GM04504 (cell line): ENCODE measurements at places on chromosomes 6 and 20.

DNA sequence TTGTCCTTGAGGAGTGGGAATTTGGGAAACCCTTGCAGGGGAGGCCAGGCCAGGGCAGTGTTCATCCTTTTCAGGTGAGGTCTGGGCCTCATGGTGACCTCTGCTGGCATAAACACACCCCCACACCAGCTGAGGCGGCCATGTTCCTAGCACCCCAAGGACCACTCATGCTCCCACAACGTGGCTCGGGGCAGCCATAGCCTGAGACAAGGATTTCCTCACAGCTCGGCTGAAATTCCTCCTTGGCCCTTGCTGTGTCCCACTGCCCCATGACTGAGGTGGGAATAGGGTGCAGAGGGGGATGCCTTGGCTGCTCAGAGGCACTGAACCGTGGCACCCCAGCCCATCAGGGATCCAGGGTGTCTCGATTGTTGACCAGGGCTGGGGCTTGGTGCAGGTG, 27.3 kb upstream of the SPDEF start:
- DNase-seq: no peak

DNA sequence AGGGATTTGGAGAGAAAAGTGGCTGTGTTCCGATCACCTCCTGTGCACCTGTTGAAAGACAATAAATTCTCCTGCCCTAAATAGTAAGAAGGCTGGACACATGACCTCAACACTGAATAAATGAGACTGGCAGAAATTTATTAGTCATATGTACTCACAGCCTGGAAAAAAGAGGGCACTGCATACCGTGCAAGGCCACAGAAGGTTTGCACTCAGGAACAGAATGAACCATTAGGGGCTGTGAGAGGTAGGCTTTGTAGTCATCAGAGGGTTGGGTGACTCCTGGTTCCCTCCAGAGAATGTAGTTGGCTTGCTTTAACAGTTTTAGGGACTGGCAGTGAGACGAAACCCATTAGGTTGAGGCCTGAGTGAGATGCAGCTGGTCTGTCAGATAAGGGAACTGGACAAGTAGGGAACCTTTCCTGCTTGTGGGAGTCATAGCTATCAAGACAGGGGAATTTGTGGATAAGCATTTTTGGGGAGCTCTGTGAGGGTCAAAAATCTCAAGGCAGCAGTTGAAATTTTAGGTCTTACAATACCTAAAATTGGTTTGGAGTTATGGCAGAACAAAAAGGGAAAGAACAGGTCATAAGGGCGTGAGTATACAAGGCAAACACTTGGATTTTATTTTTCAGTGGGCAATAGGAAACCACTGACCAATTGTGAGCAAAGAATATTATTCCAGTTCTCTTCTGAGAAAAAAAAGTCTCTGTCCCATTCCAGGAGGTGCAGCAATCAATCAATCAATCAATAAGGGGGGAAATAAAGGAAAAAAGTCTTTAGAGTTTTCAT, 67.9 kb upstream of the BTN3A2 start:
- no peak for DNase-seq

DNA sequence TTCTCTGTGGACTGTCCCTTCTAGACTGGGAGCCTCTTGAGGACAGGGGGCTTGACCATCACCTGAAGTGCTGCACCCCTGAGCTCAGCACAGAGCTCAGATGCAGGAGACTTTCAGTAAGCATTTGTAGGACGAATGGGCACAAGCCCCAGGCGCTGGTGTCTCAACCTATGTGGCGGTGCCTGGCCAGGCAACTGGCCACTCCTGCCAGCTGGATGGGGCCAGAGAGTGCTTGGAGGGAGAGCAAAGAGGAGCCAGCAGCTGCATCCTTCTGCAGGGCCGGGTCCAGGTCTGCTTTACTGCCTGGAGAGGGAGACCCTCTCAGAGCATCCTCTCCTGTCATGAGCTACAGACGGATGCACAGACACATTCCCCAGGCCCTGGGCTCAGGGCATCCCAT, 4.5 kb downstream of the PHACTR3 start:
- DNase-seq: no peak

DNA sequence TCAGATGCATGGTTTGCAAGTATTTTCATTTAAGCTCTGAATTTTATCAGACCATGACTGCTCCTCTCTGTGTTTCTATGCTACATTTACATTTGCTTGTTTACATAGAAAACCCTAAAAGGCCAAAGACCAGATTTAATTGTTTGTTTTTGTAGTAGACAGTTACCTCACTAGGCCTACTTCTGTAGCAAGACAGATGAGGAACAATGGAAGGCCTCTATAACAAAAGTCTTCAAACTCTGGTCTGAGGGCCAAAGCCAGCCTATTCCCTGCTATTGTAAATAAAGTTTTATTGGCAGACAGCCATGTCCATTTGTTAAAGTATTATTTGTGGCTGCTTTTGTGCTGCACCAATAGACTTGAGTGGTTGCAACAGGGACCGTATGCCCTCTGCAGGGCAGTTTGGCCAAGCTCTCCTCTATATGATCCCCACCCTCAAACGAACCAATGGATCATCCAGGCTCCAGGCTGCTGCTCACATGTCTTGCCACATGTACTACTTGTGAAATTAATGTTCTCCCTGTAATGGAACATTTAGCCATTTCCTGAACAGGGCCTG, 182.0 kb downstream of the DOK5 start:
- DNase-seq: no peak

- no peak for DNase-seq
Observed at GRCh38 chr6:33768644-33769120, 20.2 kb downstream of the LEMD2 start.

GRCh38 chr20:36097337-36098151, 57.0 kb upstream of the EPB41L1 start:
- DNase-seq: no peak
